NCI-H2171 treated with DMSO at 0.1 percent for 48 hours (cell line): ENCODE measurements at places on chromosomes 5 and 9.
A peak's percentile ranks its signal among the peaks of the same experiment; 100 is the strongest.

GRCh38 chr5:73378070-73378469 lies 70.5 kb downstream of the FOXD1 start:
- DNase-seq, result no peak

DNA sequence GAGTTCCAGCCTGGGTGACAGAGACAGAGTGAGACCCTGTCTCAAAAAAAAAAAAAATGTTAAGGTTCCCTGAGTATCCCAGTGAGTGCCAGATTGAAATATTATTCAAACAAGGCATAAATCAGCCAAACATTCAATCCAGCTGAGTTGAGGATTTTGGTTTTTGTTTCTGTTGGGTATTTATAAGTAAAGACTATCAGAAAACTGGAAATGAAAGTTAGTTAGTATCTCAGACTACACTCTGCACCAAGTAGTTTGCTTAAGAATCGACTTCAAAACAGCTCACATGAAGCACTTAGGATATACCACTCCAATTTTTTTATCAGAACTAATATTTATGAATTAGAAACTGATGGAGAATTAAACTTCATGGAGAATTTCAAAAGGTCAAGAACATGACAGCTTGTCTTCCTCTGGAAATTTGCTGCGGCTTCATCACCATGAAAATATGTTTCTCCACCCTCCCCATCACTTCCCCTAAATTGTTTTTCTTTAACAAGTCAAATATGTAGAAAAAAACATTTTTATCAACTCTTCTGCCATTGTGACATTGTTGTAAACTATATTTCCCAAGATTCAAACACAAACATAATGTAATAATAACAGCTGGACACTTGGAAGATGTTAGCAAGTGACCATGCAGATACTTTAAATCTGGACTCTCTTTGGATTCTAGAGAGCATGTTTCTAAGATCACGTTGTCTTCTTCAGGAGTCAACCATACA lies 110.0 kb upstream of the PTGER4 start:
- DNase-seq, result no peak

DNA sequence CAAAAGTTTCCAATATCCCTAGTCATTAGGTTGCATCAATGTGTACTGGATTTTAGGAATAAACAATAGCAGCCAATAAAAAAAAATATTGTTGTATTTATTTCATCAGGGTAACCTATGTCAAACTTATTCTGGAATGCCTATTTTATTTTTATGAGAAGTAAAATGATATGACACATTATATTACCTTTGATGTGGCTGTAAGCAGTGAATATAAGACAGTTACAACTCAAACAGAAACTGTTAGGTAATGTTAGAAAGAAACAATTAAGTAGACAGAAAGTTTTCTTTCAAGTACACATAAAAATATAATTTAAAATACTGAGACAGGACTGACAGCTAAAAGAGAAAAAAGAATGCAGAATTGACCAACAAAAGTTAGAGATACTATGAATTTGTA lies 65.5 kb downstream of the GNG10 start:
- no peak for DNase-seq

DNA sequence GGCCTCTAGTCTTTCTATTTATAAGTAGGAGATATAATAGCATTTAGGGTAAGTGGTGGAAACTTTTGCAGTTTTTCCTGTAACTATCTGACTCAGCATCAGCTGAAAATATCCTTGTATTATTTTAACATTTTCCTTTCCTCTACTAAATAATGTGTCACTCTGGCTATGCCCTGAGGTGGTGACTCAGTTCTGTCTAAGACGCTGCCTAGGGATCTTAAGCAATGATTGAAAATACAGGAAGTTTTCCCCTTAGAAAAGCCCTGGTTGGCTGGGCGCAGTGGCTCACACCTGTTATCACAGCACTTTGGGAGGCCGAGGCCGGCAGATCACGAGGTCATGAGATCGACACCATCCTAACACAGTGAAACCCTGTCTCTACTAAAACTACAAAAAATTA lies 9.3 kb upstream of the EDIL3 start:
- no peak for DNase-seq

GRCh38 chr9:83299571-83299970 lies 236.6 kb upstream of the RASEF start:
- no peak for DNase-seq

- DNase-seq, result no peak
Measured at GRCh38 chr9:127203681-127204327, 60.8 kb upstream of the GARNL3 start.

DNA sequence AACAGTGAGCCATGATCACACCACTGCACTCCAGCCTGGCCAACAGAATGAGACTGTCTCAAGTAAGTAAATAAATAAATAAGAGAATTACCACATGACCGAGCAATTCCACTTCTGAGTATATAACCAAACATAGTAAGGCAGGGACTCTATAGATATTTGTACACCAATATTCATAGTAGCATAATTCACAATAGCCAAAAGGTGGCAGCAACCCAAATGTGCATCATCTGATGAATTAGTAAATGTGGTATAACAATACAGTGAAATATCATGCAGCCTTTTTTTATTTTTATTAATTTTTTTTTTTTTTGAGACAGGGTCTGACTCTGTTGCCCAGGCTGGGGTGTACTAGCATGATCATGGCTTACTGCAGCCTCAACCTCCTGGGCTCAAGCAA lies 33.1 kb downstream of the ALDH7A1 start:
- no peak for DNase-seq

- peak; percentile 73 for DNase-seq
Measured at GRCh38 chr9:34554211-34555001, 31.6 kb upstream of the ENHO start.

GRCh38 chr5:179869101-179869500 lies 10.5 kb upstream of the MRNIP start:
- DNase-seq, result no peak

- DNase-seq, result no peak
Measured at GRCh38 chr9:107587191-107587963, 97.8 kb upstream of the KLF4 start.

DNA sequence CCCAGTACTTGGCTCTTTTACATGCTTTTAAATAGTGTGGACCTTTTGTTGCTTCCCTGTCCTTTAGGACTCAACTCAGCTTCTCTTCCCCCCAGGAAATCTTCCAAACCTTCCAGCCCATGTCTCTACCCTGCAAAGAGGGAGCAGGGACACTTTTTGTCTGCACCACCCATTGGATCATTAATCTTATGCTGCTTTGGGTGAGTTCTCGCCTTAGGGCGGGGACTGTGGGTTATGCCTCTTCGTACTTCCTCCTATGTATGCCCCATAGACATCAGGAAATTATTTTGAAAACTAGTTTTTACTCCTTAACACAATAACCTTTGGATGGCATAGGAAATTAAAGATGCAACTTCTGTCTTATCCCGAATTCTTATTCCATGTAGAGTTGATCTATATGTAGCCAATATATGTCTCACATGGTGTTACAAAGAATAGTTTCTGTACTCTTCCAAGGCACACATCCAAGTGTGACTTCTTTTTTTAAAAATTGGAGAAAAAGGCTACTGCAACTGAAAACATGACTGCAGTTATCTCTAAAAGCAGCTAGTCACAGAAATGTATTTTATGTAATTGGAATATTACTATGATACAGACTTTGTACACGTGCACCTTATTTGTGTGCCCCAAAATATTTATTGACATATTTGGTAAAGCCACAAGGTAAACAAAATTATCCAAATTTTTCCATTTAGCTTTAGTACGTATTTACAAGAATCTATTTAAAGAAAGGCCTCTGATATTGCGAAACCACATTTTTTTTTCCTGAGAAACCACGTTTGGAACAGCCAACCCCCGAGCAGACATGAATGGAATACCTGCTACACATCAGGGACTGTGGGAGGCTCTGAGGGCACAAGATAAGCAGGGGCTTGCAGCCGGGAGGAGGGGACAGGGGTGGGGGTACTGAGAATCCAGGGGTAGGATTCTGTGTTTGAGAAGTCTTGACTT lies 133.6 kb downstream of the WDR41 start:
- DNase-seq, result no peak

DNA sequence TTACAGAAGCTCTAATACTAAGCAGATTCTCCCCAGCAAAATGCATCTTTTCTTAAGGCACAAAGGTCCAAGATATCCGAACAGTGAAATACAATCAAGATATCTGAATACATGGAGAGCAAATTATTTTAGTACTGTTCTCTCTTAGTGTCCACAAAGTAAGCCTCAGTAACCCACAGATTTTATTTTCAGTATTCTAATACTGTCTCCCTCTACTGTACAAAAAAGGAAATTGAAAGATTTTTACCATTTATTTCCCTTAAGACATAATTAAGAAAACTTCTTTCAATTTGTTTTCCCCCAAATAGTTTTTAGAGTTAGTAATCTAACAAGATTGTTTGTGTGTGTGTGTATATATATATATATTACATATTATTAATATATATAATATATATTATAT lies 24.7 kb upstream of the NOL6 start:
- peak; percentile 2 for DNase-seq

DNA sequence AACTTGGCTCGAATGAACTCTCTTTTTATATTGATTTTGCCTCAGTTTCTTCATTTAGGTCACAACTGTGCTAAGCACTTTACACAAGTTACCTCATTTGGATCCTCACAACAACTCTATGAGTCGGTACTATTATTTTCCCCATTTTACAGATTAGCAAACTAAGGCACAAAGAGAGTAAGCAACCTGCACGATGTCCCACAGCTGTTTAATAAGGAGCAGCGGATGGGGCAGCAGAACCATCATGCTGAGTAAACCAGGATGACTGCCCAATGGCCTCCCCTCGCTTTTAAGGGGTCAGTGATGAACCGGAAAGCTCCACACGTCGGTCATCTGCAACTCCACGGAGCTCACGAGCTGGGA lies 607 bp downstream of the PRELID2 start:
- DNase-seq, result no peak

DNA sequence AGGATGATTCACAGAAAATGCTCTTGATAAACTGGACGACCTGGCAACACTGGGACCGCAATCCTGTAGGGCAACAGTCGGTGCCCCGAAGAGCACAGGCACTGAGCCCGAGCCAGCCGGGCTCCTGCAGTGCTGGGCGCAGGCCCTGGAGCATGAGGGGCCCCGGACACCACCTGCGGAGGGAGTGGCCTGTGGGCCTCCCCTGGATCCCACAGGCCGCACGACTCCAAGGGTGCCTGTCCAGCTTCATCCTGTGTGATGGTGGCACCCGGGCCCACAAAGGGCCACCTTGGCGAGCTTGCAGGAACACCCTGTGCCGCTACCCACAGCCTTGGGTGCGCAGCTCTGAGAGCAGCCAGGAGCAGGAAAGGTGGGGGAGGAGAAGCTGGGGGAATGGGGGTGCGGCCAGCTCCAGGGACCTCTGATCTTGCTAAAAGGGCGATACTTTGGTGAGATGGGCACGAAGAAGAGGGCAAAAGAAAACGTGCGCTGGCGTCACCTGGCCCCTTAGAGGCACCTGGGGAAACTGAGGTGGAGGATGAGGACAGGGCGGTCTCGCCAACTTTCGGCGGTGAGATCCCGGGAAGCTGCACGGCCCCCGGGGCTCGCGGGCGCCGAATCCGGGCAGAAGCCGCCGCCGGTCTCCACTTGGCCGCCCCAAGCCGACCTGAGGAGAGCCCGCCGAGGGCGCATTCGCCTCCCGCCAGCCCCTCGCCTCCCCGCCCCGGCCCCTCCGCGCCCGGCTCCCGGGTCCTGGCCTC lies 722 bp downstream of the TBC1D9B start:
- no peak for DNase-seq

DNA sequence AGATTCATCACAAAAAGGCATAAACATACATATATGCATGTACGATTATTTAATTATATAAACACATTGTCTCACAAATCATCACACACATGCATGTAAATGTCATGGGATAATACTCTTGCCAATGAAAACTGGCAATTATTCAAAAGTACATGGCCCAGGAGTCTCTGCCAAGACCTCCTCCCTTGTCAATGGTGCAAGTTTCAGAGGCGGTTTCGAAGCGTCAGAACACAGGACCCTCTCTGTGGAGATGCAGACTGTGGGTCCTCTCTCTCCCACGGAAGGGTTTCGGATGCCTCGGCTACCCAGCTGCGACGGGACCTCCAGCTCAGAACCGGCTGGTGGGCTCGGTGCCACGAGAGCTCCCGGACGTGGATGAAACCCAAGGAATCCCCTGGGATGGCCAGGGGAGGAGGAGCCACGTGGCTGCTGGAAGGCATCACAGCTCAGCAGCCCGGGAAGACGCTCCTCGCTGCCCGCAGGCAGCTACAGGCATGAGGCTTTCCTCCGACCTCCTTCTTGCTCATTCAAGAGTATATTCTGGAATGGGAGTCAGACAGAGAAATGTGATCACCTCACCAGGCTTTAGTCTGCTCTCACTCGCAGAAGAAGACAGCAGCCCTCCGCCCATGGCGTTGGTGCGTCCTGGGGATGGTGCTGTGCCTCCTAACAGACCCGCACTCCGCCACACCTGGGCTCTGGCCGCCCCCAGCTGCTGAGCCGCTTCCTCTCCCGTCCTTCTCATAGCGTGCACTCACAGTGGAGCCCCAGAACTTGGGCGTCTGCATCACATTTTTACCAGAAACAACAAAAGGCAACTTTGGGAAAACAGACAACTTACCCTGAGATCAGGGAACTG lies 308.8 kb downstream of the IRX2 start:
- no peak for DNase-seq

GRCh38 chr9:103025796-103026195 lies 30.7 kb downstream of the CYLC2 start:
- DNase-seq, result no peak

- DNase-seq, result peak; percentile 8
Measured at GRCh38 chr5:178234750-178235587, 2.4 kb upstream of the PHYKPL start.

DNA sequence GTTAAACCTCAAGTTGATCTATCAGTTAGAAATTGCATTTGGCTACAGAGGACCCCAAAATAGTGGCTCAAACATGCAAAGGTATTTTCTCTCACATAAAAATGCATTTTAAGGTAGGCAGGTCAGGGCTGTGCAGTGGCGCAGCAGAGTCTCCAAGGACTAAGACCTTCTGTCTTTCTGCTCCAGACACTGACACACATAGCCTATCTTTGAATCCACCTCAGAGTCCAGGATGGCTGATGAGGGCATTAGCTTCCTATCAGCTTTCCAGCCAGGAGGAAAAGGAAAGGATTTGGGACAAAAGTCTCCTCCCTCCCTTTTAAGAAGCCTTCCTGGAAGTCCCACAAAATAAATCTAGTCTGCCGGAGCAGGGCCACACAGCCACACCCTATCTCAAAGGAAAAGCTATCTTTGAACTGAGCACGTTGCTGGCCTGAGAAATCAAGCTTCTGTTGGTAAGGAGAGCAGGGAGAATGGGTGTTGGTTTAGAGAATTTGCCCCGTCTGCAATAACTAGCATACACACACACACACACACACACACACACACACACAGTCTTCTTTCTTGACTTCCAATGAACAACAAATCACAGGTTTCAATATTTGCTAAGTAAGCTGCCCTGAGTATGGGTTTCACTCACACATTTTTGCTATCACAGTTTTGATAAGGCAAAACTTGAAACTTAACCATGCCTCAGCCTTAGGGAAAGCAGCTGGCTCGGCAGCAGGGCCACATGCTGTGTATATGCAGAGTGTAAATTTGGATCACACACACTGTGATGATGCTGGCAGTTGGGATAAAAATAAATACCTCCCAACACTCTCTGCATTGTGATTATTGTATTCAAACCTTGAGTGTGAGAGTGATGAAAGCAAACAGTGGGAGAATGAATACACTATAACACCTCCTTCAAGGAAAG lies 116.6 kb upstream of the MAP3K1 start:
- DNase-seq, result peak; percentile 48
